ENCODE measurements at places on chromosomes 7 and 10. TPM values are rescaled to one million over a fixed set of nuclear protein-coding genes. Genes with fewer than 3 reads are reported as not detected.

- H3K36me3 ChIP-seq: peaks cover 2% of the 10 kb centered on the region
- peaks cover 67% of the 10 kb centered on the region for H3K27me3 ChIP-seq
- H3K4me1 ChIP-seq: no peaks in the 10 kb centered on the region
- no peak overlapping the region for H3K4me3 ChIP-seq
- no peak for DNase-seq
These were observed 13.5 kb upstream of the MSRB2 start for GRCh38 chr10:23081891-23082290.

DNA sequence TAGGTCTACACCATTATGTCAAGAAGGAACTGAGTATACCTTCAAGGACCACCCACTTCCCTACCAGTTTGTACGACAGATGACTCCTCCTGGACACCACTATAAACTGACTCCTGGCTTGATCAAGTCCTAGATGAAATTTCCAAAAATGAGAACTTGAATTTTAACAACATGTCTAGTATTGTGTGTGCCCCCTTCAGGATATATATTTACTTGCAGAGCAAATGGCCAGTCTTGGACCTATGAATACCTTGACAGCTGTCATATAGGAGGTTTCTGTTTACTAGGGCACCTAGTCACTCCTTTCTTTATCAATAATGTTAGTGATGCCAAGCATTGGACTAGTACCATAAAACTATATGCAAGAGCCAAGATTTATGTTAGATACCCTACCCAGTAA is 94.1 kb upstream of the TMEM26 start:
- H3K36me3 ChIP-seq: no peaks in the 10 kb centered on the region
- H3K4me1 ChIP-seq: no peaks in the 10 kb centered on the region
- H3K27ac ChIP-seq: no peak overlapping the region

DNA sequence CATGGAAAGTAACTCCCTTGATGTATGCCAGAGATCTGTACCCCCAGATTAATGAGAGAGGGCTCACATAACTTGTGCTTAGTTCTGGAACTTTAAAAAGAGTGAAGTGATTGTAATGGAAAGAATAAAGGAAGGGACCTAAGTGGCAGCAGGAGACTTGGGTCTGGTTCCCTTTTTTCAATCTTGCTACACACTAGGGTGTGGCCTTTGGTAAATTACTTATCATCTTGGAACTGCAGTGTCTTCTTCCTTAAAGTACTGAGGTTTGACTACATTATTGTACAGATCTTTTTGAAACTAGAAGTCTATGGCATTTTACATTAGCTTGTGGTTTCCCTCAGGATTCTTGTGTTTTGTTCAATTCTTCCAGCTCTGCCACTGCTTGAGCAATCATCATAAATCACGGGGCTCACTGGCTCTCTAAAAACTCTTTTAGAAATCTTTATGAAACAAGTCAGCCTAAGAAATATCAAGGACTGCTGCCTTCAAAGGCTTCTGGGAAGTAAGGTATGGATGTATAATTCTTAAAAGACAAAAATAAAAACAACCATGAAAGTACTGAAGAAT is 22.5 kb upstream of the CHRM2 start:
- no peaks in the 10 kb centered on the region for H3K27me3 ChIP-seq
- no peak overlapping the region for H3K4me3 ChIP-seq
- no peaks in the 10 kb centered on the region for H3K36me3 ChIP-seq
- H3K4me1 ChIP-seq: no peaks in the 10 kb centered on the region
- DNase-seq: no peak

DNA sequence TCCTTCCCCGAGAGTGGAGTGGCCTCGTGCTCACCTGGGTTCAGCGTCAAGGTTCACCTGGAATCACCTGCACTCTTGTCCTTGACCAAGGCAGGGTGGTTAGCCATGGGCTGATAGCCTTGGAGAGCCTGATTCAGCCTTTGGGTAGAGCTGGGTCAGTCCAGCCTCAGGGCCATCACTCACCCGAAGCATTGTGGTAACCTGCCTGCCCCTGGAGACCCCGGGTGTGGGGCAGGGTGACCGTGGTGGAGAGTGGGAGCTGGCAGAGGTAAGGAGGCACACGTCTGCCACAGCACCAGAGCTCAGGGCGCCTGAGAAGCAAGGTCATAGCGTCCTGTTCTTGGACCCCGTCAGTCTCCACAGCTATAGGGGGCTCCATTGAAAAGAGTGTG is 27.8 kb upstream of the WDFY4 start:
- H3K36me3 ChIP-seq: no peaks in the 10 kb centered on the region
- H3K27ac ChIP-seq: no peak overlapping the region
- H3K27me3 ChIP-seq: peaks cover 28% of the 10 kb centered on the region
- H3K4me3 ChIP-seq: peak overlapping the region; percentile 83
- no peak for DNase-seq
- peaks cover 13% of the 10 kb centered on the region for H3K4me1 ChIP-seq

GRCh38 chr10:112797855-112798254 is 152.2 kb upstream of the TCF7L2 start:
- no peaks in the 10 kb centered on the region for H3K36me3 ChIP-seq
- no peaks in the 10 kb centered on the region for H3K27me3 ChIP-seq
- no peak overlapping the region for H3K27ac ChIP-seq
- H3K4me1 ChIP-seq: no peaks in the 10 kb centered on the region

DNA sequence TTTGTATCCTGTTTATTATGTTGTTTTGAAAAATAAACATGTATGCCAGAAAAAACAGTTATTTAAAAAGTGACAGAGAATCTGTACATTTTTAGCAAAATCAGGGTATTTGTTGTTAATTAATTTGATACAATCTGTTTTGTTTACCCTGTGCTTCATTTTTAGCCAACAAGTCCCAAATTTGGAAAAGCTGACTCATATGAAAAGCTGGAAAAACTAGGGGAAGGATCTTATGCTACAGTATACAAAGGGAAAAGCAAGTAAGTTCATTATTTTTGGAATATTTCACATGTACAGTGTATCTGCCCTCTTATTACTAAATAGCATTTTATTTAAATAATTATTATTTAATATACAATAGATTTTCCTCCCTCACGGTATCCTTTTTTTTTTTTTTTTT is 151.4 kb downstream of the CDK14 start:
- H3K4me1 ChIP-seq: no peaks in the 10 kb centered on the region
- peaks cover 6% of the 10 kb centered on the region for H3K27me3 ChIP-seq
- H3K4me3 ChIP-seq: no peak overlapping the region
- no peak for DNase-seq
- H3K27ac ChIP-seq: no peak overlapping the region

DNA sequence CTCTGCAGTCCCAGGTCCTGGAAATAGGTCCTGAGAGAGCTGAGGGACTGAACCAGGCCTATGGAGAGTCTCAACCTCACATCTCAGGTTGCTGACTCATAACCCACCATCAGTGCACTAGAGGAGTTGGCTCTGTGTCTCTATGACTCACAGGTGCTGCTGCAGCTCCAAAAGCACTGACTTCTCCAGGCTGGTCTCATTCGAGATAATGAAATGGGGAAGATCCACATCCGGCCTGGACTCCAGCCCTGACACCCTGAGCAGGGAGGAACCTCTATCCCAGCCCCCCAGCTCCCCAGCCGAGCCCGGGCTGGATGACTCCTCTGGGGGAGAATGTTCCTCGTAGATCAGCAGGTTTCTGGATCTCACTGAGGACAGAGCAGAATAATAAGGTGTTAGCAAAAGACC is 35.5 kb upstream of the DGKI start:
- H3K36me3 ChIP-seq: peaks cover 12% of the 10 kb centered on the region
- no peak overlapping the region for H3K4me3 ChIP-seq
- H3K27ac ChIP-seq: no peak overlapping the region

- DNase-seq: no peak
- H3K4me1 ChIP-seq: no peaks in the 10 kb centered on the region
- H3K27me3 ChIP-seq: no peaks in the 10 kb centered on the region
- H3K36me3 ChIP-seq: no peaks in the 10 kb centered on the region
- no peak overlapping the region for H3K27ac ChIP-seq
- no peak overlapping the region for H3K4me3 ChIP-seq
These were observed 298.7 kb downstream of the PHF14 start for GRCh38 chr7:11272352-11272751.

GRCh38 chr10:114498413-114499111 is 94.3 kb upstream of the AFAP1L2 start:
- peaks cover 97% of the 10 kb centered on the region for H3K4me1 ChIP-seq
- H3K27me3 ChIP-seq: no peaks in the 10 kb centered on the region
- peaks cover 21% of the 10 kb centered on the region for H3K36me3 ChIP-seq
- peak; percentile 37 for DNase-seq
- peak overlapping the region; percentile 57 for H3K4me3 ChIP-seq

DNA sequence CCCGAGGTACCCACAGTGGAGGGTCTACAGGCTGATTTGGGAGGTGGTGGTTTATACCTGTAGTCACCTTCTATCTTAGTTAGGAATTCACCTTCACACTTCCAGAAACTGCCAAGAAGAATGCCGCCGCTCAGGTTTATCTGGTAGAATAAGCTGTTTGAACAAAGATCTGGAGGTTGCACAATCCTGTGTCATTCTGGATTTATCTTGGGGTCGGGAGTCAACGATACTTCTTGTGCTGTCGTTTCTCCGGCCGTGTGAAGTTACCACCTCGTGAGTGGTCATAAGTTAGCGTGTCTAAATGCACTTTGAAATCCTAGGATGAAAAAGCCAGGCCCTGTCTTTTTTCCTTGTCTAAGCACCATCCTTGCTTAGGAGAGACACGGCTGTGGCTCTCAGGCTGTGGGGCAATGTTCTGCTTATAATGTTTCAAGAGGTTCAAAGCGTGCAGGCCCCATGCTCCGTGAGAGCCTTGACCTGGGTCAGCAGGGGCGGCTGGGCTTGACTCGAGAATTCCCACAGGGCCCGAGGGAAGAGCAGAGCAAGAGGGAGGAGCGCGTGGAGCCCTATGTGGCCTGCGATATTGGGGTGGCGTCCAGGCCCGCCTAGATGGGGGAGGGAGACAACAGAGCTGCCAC is 35.5 kb downstream of the GRIFIN start:
- H3K36me3 ChIP-seq: no peaks in the 10 kb centered on the region
- no peak for DNase-seq
- no peaks in the 10 kb centered on the region for H3K4me1 ChIP-seq
- H3K27me3 ChIP-seq: no peaks in the 10 kb centered on the region
- no peak overlapping the region for H3K27ac ChIP-seq

- peaks cover 60% of the 10 kb centered on the region for H3K4me1 ChIP-seq
- H3K27me3 ChIP-seq: no peaks in the 10 kb centered on the region
- peaks cover 33% of the 10 kb centered on the region for H3K36me3 ChIP-seq
- peak overlapping the region; percentile 90 for H3K4me3 ChIP-seq
These were observed 685 bp downstream of the CASP2 start for GRCh38 chr7:143288836-143289235.

DNA sequence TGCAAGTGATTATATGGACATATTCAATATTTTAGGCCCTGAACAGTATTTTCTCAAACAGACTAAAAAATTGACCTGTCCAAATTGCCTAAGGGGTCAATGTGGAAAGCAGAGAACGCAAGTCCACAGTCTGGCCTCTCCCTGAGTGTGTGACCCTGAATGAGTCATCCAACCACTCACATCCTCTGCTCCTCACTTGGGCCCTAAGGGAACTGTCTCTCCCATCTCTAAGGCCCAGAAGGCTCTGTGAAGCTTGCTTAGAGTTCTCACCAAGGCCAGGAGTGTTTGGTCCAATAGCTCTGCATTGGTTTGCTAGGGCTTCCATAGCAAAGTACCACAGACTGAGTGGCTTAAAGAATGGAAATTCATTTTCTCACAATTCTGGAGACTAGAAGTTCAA is 155.1 kb downstream of the LSM5 start:
- H3K27ac ChIP-seq: no peak overlapping the region
- H3K27me3 ChIP-seq: peaks cover 8% of the 10 kb centered on the region
- H3K4me3 ChIP-seq: no peak overlapping the region
- H3K4me1 ChIP-seq: no peaks in the 10 kb centered on the region

- no peaks in the 10 kb centered on the region for H3K36me3 ChIP-seq
- no peaks in the 10 kb centered on the region for H3K4me1 ChIP-seq
- peaks cover 27% of the 10 kb centered on the region for H3K27me3 ChIP-seq
- no peak for DNase-seq
These were observed 498.1 kb downstream of the KCNMA1 start for GRCh38 chr10:77139252-77140160.

DNA sequence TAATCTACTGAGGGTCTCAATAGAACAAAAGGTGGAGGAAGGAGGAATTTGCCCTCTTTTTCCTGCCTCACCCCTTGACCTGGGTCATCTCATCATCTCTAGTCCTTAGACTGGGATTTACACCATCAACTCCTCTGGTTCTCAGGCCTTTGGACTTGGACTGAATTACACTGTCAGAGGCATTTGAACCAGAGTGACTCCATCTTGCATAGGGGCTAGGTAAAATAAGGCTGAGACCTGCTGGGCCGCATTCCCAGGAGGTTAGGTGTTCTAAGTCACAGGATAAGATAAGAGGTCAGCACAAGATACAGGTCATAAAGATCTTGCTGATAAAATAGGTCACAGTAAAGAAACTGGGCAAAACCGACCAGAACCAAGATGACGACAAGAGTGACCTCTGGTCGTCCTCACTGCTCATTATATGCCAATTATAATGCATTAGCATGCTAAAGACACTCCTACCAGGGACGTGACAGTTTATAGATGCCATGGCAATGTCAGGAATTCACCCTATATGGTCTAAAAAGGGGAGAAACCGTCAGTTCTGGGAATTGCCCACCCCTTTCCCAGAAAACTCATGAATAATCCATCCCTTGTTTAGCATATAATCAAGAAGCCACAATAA is 84.0 kb downstream of the C1GALT1 start:
- peaks cover 9% of the 10 kb centered on the region for H3K4me1 ChIP-seq
- H3K36me3 ChIP-seq: no peaks in the 10 kb centered on the region
- H3K4me3 ChIP-seq: no peak overlapping the region
- no peaks in the 10 kb centered on the region for H3K27me3 ChIP-seq
- DNase-seq: no peak

DNA sequence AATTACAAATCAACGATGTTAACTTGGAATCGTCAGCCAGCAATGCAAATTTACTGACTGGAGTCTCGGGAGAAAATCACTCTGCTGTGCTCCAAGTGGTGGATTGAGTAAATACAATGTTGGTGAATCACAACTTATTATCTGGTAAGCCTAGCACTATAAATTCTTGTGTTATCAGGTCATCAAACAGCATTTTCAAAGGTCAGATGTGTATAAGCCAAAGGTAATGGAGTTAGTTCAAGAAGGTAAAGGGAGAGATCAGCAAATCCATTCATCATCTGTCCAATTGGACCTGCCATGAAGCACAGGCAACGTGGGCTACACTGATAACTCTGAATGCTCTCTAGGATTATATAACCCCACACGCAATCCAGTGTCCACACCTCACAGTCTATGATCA is 13.9 kb downstream of the CUBN start:
- H3K27ac ChIP-seq: no peak overlapping the region
- no peak overlapping the region for H3K4me3 ChIP-seq
- H3K4me1 ChIP-seq: no peaks in the 10 kb centered on the region
- H3K36me3 ChIP-seq: no peaks in the 10 kb centered on the region

GDF2 gene
- not detected for total RNA-seq

VGF gene
- not detected for total RNA-seq

FFAR4 gene
- total RNA-seq: not detected

VPS26A gene
- 39.0 TPM for total RNA-seq

CRPPA gene
- 0.86 TPM for total RNA-seq

DBF4 gene
- 65.4 TPM for total RNA-seq

CXCL12 gene
- total RNA-seq: not detected

TRIM56 gene
- 50.2 TPM for total RNA-seq

Measured in activated T-cell treated with anti-CD3 and anti-CD28 coated beads, Interleukin-2, amount 50 U/mL, for 72 hours (primary cell).